ENCODE measurements at places on chromosomes 6 and 20. TPM values are rescaled to one million over a fixed set of nuclear protein-coding genes. Genes with fewer than 3 reads are reported as not detected.

The EYS gene
- total RNA-seq: not detected

The LY6G6C gene
- total RNA-seq: not detected

The RAET1L gene
- total RNA-seq: not detected

The SSTR4 gene
- not detected for total RNA-seq

The COQ3 gene
- total RNA-seq: 10.9 TPM

The CALHM6 gene
- total RNA-seq: 2.2 TPM

The PSORS1C2 gene
- total RNA-seq: not detected
